Vagina (tissue), 2 donors: ENCODE measurements at places on chromosomes 7 and 10. TPM values are rescaled to one million over a fixed set of nuclear protein-coding genes. Genes with fewer than 3 reads are reported as not detected.

- H3K4me3 ChIP-seq = no peak overlapping the region
- H3K27ac ChIP-seq = no peak overlapping the region
- no peaks in the 10 kb centered on the region for H3K36me3 ChIP-seq
- no peaks in the 10 kb centered on the region for H3K4me1 ChIP-seq
These were observed 243.6 kb upstream of the GRB10 start for GRCh38 chr7:51026341-51026740.

DNA sequence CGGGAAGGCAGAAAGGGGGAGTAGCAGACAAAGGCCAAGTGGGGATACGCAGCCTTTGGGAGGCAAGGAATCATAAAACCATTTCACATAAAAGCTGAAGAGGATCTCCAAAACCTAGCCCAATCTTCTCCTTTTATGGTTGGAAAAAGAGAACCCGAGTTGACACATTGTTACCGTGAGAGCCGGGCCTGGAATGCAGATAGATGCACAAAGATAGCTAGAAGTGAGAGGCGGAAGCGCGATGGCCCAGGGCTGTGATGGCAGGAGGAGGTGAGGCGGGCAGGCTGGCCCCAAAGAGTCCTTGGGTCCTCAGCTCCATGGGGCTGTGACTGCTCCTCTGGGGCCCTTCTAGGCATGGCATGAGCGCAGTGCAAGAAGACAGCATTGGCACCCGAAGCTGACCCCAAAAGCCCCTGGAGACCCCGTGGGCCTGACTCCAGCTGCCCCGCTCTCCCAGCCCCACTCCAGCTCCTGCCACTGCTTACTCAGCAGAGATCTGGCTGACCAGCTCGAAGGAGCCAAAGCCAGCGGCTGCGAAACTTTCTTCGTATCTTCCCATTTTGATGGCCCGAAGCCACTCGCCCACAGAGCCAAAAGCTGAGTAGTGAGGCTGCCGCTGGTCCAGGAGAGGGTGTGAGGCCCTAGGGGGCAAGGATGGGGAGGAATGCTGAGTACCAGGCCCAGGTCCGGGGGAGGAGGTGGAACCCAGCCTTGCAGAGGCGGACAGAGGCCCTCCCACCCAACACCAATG is 22.5 kb downstream of the EPHB4 start:
- H3K36me3 ChIP-seq = peaks cover 56% of the 10 kb centered on the region
- no peak for DNase-seq
- peaks cover 53% of the 10 kb centered on the region for H3K4me1 ChIP-seq
- H3K4me3 ChIP-seq = no peak overlapping the region

GRCh38 chr7:4406288-4407058 is 275.6 kb upstream of the FOXK1 start:
- H3K4me1 ChIP-seq = no peaks in the 10 kb centered on the region
- no peak overlapping the region for H3K4me3 ChIP-seq

The LRRD1 gene
- total RNA-seq = 0.49 TPM

GRCh38 chr10:92119340-92119739 is 171.5 kb downstream of the CPEB3 start:
- no peaks in the 10 kb centered on the region for H3K27me3 ChIP-seq
- no peak overlapping the region for H3K4me3 ChIP-seq
- H3K27ac ChIP-seq = no peak overlapping the region
- DNase-seq = no peak
- H3K36me3 ChIP-seq = no peaks in the 10 kb centered on the region

- DNase-seq = no peak
- no peaks in the 10 kb centered on the region for H3K4me1 ChIP-seq
- H3K36me3 ChIP-seq = no peaks in the 10 kb centered on the region
- no peak overlapping the region for H3K4me3 ChIP-seq
These were observed 423.5 kb upstream of the KLF6 start for GRCh38 chr10:4208499-4208898.

DNA sequence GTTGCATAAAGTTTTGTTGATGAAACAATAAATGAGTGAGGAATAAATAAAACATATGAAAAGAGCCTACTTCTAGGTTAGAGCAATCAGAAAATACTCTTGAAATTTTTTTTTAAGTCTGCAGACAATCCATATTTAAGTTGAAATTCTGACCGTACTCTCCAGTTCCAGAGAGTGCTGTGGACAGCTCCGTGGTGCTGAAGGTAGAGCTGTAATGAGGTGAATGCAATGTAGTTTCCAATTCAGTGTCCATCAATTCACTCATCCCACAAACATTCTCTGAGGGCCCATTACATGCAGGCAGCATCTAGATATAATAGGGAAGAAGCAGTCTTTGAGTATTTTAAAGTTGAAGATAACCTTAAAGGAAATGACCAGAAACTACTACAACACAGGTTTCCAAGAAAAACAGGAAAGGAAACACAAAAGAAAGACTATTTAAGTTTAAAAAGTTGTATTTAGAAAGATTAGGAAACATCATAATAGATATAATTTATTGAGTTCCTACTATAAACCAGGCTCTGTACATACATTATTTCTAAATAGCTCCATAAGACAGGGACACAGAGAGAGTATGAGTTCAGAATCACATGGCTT is 44.0 kb upstream of the CRTAC1 start:
- H3K4me3 ChIP-seq = no peak overlapping the region
- H3K36me3 ChIP-seq = no peaks in the 10 kb centered on the region
- no peaks in the 10 kb centered on the region for H3K27me3 ChIP-seq
- no peak overlapping the region for H3K27ac ChIP-seq
- DNase-seq = no peak

The OR6B1 gene
- not detected for total RNA-seq

The SPDYE5 gene
- not detected for total RNA-seq

- H3K27me3 ChIP-seq = no peaks in the 10 kb centered on the region
- no peaks in the 10 kb centered on the region for H3K36me3 ChIP-seq
- H3K4me1 ChIP-seq = peaks cover 7% of the 10 kb centered on the region
These were observed 126.2 kb upstream of the FEZF1 start for GRCh38 chr7:122430710-122431109.

GRCh38 chr7:80324032-80324431 is 187.8 kb downstream of the GNAT3 start:
- no peaks in the 10 kb centered on the region for H3K36me3 ChIP-seq
- H3K27me3 ChIP-seq = no peaks in the 10 kb centered on the region
- no peaks in the 10 kb centered on the region for H3K4me1 ChIP-seq
- no peak for DNase-seq
- H3K27ac ChIP-seq = no peak overlapping the region
- H3K4me3 ChIP-seq = no peak overlapping the region

The RBM33 gene
- total RNA-seq = 63.8 TPM

- no peaks in the 10 kb centered on the region for H3K4me1 ChIP-seq
- no peak overlapping the region for H3K27ac ChIP-seq
- H3K4me3 ChIP-seq = no peak overlapping the region
- no peaks in the 10 kb centered on the region for H3K27me3 ChIP-seq
- DNase-seq = no peak
These were observed 483.0 kb downstream of the PLXDC2 start for GRCh38 chr10:20299034-20299736.

DNA sequence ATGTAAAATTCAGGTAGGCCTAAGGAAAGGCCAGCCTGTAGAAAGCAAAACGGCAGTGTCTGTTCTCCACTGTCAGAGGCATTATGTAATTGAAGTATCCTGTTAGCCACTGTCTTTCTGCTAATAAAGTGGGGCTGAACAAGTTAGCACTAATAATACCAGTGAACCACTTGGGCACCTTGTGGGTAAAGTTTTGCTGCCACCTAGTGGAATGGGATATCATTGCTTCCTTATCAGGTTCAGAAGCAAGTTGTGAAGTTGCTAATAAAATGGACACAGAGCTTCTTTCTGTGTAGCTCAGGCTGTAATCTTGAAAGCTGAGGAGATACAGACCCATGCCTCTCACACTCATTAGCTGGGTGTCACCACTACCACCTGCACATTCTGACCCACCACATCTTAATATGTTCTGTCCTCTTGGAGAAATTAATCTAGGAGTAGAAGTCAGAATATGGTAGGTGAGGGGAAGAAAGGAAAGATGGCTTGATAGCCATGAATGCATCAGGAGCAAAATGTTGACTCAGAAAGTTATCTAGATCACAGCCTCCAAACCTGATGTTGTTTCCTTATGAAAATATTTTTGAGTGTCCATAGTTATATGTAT is 175.1 kb downstream of the SEPTIN7 start:
- no peaks in the 10 kb centered on the region for H3K27me3 ChIP-seq
- H3K36me3 ChIP-seq = no peaks in the 10 kb centered on the region
- no peaks in the 10 kb centered on the region for H3K4me1 ChIP-seq
- H3K4me3 ChIP-seq = no peak overlapping the region

The UBTD1 gene
- 18.4 TPM for total RNA-seq

GRCh38 chr10:89147256-89147655 is 59.9 kb downstream of the CH25H start:
- H3K36me3 ChIP-seq = no peaks in the 10 kb centered on the region
- H3K27me3 ChIP-seq = no peaks in the 10 kb centered on the region
- DNase-seq = no peak
- H3K4me1 ChIP-seq = no peaks in the 10 kb centered on the region
- H3K4me3 ChIP-seq = no peak overlapping the region

- no peak overlapping the region for H3K4me3 ChIP-seq
- no peak for DNase-seq
- no peak overlapping the region for H3K27ac ChIP-seq
- no peaks in the 10 kb centered on the region for H3K36me3 ChIP-seq
- peaks cover 24% of the 10 kb centered on the region for H3K27me3 ChIP-seq
- H3K4me1 ChIP-seq = peaks cover 27% of the 10 kb centered on the region
These were observed 7.0 kb downstream of the NAT16 start for GRCh38 chr7:101172854-101173751.

- no peak overlapping the region for H3K27ac ChIP-seq
- H3K27me3 ChIP-seq = no peaks in the 10 kb centered on the region
- no peaks in the 10 kb centered on the region for H3K36me3 ChIP-seq
These were observed 90.6 kb upstream of the SEMA3E start for GRCh38 chr7:83739527-83739926.

GRCh38 chr10:7696545-7696944 is 6.6 kb upstream of the ITIH2 start:
- H3K4me3 ChIP-seq = no peak overlapping the region
- H3K36me3 ChIP-seq = no peaks in the 10 kb centered on the region
- no peaks in the 10 kb centered on the region for H3K27me3 ChIP-seq
- H3K4me1 ChIP-seq = no peaks in the 10 kb centered on the region
- DNase-seq = no peak
- H3K27ac ChIP-seq = no peak overlapping the region

The TRPV5 gene
- total RNA-seq = not detected

The PPP1R17 gene
- total RNA-seq = not detected

The UBN2 gene
- 12.5 TPM for total RNA-seq

- no peak for DNase-seq
- no peaks in the 10 kb centered on the region for H3K36me3 ChIP-seq
- H3K27ac ChIP-seq = peak overlapping the region; percentile 64
- H3K4me1 ChIP-seq = no peaks in the 10 kb centered on the region
These were observed 110.8 kb upstream of the PTN start for GRCh38 chr7:137454246-137454724.

- H3K27me3 ChIP-seq = no peaks in the 10 kb centered on the region
- DNase-seq = no peak
- no peak overlapping the region for H3K4me3 ChIP-seq
- H3K36me3 ChIP-seq = no peaks in the 10 kb centered on the region
- H3K4me1 ChIP-seq = no peaks in the 10 kb centered on the region
These were observed 102.5 kb downstream of the RAMP3 start for GRCh38 chr7:45259966-45260646.

GRCh38 chr7:107744345-107744750 is 406 bp downstream of the CBLL1 start:
- H3K4me1 ChIP-seq = peaks cover 52% of the 10 kb centered on the region
- H3K27me3 ChIP-seq = no peaks in the 10 kb centered on the region
- peak overlapping the region; percentile 91 for H3K27ac ChIP-seq
- peak overlapping the region; percentile 72 for H3K4me3 ChIP-seq
- H3K36me3 ChIP-seq = peaks cover 5% of the 10 kb centered on the region

The AKR1C3 gene
- 45.4 TPM for total RNA-seq

The SLC18A3 gene
- 0.49 TPM for total RNA-seq

DNA sequence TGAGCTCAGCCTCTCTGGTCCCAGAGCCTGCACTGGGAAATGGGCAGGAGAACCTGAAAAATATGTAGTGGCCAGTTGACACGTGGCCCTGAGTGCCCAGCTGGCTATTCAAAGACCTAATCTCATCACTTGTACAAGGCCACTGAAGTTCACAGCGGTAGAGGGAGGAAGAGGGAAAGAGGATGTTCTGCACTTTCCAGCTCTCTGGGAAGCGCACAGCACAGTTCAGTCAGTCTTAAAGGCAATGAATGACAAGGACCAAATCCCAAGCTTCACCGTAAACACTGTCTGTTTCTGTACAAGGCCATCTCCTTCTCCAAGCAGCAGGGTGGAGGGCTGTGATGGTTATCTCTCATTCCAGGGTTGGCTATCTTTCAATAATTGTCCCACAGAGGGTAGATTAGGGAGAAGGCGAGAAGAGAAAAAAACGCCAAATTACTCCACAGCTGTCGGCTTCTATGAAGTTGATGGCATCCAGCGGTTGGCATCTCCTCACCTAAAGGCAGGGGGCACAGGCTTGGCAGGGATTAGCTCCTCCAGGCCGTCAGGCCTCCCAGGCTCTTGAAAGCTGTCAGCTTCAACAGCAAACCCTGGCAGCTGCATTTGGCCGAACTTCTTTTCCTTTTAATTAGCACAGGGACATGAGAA is 10.6 kb downstream of the SFMBT2 start:
- no peak overlapping the region for H3K27ac ChIP-seq
- no peaks in the 10 kb centered on the region for H3K27me3 ChIP-seq
- no peak overlapping the region for H3K4me3 ChIP-seq
- peaks cover 7% of the 10 kb centered on the region for H3K4me1 ChIP-seq
- DNase-seq = no peak

The MYPN gene
- not detected for total RNA-seq

DNA sequence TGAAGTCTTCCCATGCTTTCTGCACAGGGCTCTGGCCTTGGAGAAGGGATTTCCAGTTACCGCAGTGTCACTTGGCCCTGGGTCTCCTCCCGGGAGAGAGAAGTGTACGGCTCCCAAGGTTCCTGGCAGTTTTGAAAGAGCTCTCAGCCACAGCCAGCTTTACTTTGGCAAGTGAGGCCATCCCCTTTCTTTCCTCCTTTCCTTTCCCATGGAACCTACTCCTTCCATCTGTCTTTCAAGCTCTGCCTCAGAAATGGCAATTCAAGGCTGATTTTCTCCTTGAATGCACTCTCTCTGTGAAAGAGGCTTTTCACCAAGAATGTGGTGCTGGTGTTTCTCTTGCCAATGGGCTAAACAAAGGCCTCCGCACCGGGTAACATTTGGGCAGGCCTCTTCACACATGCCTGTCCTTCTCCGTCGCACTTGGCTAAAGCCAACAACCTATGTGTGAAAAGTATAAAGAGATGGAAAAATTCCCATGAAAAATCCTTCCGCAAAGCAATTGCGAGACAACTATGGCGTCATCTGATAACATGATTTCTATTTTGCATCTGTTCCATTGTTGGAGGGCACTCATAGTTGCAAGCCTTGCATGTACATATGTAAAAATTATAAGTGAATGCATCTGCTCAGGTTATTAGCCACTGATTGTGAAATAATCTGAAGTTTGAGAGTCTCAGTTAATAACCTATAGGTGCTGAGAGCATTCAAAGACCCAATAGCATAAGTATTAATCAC is 125.4 kb downstream of the PFKFB3 start:
- no peak for DNase-seq
- H3K4me3 ChIP-seq = no peak overlapping the region
- H3K4me1 ChIP-seq = no peaks in the 10 kb centered on the region
- H3K27ac ChIP-seq = no peak overlapping the region
- no peaks in the 10 kb centered on the region for H3K36me3 ChIP-seq
